Cardiac fibroblast (primary cell): ENCODE measurements at places on chromosomes 6 and 20.

DNA sequence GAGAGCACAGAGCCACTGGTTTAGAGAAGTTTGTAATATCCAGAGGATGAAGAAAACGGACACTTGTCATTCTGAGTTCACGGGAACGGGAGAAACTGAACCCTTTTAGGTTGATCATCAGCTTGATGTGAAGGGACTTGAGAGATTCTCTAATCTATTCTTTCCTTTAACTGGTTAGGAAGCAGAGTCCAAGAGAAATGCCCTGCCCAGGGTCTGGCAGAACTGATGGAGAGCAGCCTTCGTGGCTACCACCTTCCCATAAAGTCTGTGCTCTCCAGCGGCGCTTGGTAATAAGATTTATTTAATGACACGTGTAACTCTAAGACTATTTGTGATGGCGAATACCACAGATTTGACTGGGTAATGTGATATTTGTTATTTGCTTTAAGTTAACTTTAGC lies 36.0 kb downstream of the E2F3 start:
- no peak for DNase-seq

DNA sequence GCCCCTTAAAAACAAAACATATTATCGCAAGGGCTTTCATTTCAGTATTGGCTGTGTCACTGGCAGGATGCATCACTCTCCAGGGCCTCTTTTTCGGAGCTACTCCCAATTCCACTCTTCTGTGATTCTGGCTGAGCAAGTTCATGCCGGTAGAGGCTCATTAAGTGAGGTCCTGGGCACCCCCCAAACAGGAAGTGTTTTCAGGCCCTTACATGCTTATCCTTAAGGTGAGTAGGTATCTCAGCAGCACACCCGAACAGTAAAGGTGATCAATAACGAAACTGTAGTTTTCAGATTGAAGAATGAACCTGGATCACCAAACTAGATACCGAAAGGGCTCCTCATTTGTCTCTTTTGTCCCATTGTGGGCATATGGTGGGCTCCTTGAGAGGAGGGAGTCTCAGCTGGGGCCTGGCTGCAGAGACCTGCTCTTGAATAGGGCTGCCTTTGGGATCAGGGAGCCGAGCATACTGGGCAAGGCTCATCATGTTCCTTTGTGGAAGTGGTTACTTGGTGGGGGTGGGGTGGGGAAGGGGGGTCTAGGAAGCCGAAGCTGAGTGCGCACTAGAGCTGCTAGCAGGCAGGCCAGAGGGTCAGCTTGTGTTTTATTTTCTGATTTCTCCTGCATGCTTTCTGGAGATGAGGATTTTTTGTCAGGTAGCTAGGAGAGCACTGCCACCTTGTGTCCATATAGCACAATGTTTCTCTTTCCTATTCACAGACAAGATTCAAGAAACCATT lies 65.2 kb downstream of the CDS2 start:
- peak; percentile 86 for DNase-seq

DNA sequence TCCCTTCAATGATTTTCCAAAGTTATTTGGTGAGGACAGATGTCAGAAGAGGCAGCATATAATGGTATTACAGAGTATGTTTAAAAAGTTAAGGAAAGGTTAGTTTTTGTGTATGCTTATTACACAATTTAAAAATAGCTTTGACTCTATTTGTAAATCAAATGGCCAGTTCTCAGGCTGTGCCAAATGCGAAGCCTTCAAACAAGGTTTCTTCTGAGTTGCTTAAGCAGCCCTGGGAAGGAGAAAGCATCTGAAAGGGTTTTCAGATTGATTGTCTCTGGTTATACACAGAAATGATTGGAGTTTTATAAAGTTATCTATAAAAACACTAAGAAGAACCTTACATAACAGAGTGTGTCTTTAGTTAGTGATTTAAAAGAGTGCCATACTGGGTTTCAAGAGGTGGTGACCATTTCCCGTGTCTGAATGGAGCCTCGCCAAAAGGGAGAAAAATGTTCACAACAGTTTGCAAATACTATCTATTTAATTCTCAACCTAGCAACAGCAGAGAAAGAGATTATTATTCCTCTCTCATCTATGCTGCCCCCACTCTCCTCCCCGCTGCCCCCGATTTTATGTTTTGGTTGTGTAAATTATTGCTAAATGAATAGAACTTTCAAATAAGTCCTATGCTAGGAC lies 16.7 kb downstream of the CD109 start:
- no peak for DNase-seq

GRCh38 chr6:34589691-34590090 lies 33.6 kb upstream of the SPDEF start:
- DNase-seq: no peak

GRCh38 chr20:1225263-1225782 lies 521 bp upstream of the RAD21L1 start:
- no peak for DNase-seq

DNA sequence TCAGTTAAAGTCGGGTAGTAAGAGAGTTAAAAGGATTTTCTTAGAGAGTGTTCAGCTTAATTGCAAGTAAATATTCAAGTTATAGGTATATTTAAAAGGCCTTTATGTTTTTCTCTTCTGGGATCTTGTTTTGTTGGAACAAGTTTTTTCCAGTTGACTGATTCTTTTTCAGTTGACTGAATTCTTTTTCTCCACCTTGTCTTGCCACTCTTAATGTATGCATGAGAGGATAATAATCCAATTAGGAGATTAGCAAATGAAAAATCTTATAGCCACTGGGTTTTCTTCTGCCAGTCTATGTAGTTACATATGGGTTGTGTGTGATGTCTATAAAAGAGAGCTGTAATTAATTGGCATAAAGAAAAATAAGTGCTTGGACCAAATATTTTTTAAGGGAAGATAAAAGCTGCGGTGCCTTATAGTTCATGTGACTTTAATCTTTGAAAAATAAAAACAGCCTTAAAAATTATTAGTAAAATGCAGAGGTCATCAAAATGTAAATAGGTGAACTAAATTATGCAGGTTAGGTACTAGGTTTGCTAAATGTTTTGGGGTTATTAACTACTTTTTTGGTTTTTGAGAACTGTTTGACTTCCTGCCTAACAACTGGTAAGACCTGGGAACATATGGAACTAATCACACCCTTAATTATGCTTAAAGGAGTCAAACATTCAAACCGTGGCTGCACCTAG lies 367.2 kb downstream of the HTR1B start:
- no peak for DNase-seq

GRCh38 chr6:79788756-79789155 lies 157.6 kb downstream of the SH3BGRL2 start:
- DNase-seq: no peak

GRCh38 chr20:31449511-31450414 lies 9.3 kb downstream of the DEFB123 start:
- DNase-seq: no peak

GRCh38 chr20:18571578-18571977 lies 4.3 kb downstream of the SMIM26 start:
- DNase-seq: no peak

DNA sequence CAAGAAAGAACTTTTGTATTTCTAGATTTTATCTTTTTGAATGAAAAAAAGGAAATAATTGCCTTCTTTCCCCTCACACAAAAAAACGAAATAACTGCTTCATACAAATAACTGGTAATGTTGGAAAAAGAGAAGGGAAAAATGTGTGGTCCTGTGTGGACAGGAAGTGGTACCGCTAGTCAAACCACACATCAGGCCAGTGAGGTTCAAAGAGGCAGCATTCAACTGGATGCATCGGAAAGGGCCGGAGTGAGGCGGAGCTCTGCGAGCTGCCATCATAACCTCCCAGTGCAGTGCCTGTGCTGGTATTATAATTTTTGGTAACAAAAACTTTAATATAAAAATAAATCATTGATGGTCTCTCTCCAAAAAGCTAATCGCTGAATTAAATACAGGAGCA lies 111.2 kb downstream of the IRF4 start:
- DNase-seq: no peak

DNA sequence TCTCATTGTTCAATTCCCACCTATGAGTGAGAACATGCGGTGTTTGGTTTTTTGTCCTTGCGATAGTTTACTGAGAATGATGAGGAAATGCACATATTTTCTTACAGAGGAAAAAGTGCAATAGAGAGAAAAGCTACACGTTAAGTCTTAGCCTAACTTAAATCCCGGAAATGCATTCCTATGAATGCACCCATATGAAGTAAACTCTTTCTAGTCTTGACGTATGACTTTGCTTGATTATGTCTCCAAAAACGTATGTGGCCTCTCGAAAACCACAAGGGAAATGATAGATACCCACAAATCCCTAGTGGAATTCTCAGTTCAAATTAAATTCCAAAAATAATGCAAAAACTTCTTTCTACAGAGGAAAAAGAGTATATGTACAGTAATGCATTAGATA lies 90.7 kb upstream of the SASH1 start:
- peak; percentile 59 for DNase-seq

DNA sequence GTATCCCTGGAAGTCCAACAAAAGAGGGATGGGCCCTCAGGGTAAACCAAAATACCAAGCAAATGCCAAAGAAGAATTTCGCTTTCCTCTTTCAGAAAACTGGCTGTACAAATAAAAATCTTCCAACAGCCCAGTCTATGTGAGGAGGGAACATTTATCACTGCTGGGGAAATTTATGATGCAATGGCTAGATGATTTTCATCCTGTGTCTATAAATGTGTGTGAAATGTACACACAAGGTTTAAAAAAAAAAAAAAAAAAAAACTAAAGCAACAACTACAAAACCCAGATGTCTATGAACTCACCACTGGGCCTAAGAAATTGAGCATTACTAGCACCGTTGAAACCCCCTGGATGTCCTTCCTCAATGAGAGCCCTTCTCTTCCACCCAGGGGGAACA lies 68.7 kb upstream of the SLC4A11 start:
- no peak for DNase-seq

DNA sequence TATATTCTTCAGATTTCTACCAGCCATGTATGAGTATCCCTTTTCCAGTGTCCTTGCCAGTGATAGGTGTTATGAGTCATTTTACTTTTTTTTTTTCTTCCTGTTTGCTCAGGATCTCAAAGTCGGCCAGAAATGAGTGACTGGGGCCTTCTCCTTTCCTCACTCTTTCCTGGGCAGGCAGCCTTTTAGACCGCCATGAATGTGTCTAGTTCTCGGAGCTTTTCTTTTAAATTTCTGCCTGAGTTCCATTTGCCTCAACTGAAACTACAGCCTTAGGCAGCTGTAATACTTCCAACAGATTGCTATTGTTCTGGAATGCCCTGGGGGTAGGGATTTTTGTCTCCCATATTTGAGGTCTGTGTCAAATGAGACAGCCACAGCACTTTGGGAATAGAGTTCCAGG lies 83.7 kb downstream of the STXBP5 start:
- DNase-seq: peak; percentile 80

DNA sequence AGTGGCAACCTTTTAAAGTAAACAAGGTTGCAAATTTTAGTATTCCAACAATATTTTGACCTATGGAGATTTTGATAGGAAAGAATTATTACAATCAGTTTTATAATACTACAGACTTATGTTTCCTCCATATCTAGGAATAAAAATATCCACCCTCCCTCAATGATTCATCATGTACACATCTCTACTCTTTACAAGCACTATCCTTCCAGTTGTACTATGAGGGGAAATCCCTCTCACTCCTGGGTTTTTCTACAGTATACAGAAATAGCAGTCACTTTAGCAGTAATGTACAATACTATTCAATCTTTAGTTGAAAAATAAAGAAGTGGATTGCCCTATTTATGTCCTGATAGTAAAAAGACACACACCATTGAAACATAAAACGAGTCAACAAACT lies 46.3 kb upstream of the SCML4 start:
- DNase-seq: peak; percentile 68

DNA sequence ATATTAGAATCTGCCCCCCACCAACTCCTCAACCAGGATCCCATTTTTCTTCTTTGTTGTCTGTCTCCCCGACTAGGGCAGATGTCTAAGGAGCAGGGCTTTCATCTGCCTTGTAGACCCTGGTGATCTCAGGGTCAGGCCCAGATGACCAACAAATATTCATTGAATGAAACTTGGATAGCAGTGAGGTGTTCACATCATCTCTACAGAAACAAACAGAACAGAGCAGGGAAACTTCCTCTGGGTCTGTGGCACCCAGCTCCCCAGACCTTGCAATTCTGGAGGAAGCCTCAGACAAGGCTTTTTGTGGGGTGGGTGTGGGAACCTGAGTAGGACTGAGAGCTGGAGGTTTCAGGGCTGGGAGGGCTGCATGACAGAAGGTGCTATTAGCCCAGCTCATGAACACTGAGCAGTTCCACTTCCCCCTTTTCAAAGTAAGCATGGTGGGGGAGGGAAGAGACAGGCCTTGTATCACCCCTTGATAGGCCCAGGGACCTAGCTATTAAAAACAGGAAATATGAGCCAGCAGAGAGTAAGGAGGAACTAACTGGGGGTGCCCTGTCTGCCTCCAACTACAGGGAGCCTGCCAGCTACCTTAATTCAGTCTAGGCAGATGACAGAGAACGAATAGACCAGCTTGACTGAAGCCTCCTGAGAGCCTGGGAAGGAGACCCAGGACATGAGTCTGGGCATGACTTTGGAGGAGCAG lies 37.3 kb upstream of the TOP1 start:
- DNase-seq: no peak

DNA sequence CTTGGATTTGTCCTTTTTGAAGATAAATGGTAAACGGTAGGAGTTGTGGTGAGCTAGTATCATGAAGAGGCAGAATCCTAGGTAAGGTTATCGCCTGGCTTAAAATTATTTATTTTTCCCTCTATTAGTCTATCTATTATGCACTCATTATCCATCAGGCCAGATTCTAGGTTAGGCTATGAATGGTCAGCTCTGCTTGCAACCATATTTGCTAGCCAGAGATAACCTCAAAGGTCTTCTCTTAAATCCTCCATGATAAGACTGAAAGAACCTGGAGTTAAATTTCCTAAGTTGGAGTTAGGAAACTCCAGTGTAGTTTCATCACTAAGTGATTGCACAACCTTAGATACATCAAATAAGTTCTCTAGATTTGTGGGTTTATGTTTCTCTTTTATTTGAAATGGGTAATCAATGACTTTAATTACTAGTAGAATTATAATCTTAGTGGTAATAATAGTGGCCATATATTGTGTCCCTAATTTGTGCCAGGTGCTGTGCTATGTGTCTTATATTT lies 302.1 kb upstream of the RUNX2 start:
- DNase-seq: peak; percentile 15

DNA sequence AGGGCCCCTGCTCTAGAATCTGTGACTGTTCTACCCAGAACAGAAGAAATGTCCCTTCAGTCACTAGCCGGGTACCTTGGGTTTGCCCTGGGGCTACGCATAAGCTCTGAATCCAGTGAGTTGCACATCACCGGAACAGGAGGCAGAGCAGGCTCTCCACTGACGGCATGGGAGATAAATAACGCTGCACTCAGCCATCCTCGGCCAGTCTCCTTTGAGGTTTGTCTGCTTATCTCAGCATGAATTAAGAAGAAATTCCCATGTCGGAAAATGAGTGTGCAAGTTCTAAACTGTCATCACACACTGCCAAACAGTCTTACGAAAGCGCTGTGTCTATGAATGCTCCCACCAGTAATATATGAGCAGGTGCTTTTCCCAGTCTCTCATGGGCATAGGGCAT lies 90.8 kb downstream of the FAM50B start:
- DNase-seq: peak; percentile 88

DNA sequence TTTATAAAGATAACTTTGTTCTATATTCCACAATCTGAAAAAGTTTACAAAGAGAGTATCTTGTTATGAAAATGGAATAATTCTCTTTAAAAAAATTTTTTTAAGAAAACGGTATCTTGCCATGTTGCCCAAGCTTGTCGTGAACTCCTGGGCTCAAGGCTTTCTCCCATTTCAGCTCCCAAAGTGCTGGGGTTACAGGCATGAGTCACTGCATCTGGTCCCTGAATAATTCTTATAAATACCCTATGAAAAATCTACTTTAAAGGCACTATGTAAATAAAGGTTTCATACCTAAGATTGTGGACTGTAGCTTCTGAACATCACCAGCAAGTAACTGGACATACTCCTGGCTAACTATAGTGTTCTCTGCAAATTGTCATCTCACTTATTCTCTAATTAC lies 60.3 kb downstream of the SAMD3 start:
- no peak for DNase-seq
